ENCODE measurements at places on chromosomes 7 and 10.

GRCh38 chr10:127612-128432 lies 7.4 kb upstream of the ZMYND11 start:
- no peak for DNase-seq

DNA sequence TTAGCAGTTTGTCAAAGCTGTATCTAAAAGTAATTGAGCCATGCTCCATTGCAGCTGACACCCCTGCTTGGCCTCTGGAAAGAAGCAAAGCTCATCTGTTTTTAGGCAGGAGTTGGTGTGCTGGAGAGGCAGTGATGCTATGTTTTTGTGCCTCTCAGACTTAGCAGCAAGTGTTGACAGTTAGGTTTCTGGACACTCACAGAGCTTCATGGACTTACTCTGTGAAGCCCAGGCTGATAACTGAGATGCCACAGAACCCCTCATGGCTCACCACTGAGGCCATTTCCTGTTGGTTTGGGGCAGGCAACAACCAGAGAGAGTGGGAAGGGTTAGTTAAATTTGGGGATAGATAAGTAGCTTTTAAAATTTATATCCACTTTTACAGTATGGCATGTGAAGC lies 59.8 kb downstream of the BTAF1 start:
- DNase-seq: no peak

DNA sequence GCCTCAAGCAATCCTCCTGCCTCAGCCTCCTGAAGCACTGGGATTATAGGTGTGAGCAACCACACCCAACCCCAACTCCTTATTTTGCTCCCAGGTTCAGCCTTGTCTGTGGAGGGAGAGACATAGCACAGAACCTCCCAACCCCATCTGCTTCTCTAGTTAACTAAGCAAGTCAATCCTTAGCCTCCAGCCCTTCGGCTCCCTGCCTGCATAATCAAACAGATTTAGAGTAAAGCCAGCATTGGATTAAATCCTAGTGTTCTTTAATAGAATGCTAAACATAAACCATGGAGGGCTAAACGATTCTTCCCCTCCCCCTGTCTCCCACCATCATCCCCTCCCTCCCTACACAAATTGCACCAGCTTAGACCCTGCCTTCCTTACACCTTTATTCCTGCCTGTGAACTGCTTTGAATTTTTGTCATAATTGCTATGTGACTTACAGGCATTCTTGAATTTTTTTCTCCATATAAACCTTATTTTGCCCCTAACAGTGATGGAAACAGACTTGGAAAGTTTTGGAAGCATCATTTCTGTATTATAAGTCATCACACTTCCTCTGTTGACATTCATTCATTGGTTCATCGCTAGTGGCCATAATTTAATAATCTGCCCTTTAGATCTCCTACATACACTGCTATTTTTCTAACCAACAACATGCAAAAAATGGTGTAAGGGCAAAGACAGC lies 72.6 kb upstream of the TOMM7 start:
- DNase-seq: no peak

- no peak for DNase-seq
Observed at GRCh38 chr10:132163278-132163765, 23.4 kb upstream of the DPYSL4 start.

DNA sequence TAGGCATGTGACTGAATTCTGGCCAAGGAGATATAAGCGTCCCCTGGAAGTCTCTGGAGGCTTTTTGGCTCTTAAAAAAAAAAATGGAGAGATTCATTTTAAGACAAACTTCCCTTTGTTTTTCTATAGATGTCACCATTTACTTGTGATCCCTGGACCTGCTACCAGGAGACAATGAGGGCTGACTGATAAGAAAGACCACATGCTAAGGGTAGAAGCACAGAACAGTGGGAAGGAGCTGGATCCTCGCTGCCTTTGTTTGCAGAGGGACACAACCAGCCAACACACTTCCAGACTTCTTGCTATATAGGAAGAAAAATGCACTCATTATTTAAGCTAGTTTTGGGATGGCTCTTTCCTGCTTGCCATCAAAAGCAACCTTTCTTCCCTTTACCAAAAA lies 172.2 kb downstream of the GRM8 start:
- no peak for DNase-seq

DNA sequence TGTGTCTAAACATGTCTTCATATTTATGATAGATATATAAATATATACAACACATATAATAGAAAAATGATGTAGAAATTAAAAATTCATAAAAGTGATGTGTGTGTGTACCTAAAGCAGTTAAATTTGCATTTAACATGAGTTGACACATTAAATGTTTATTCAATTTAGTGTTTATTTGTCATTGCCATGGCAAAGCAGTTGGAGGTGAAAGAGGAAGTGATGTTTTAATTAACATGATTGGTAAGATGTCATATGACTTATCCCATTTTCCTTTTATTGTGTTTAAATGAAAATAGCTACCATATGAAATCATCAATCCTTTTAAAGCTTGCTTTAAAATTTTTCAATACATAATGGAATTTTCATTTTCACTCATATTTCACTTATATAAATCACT lies 452.6 kb downstream of the SUGCT start:
- DNase-seq: no peak

- DNase-seq: no peak
Observed at GRCh38 chr10:44264244-44264643, 120.7 kb downstream of the CXCL12 start.

- DNase-seq: no peak
Observed at GRCh38 chr10:87660484-87661133, 931 bp downstream of the PAPSS2 start.

DNA sequence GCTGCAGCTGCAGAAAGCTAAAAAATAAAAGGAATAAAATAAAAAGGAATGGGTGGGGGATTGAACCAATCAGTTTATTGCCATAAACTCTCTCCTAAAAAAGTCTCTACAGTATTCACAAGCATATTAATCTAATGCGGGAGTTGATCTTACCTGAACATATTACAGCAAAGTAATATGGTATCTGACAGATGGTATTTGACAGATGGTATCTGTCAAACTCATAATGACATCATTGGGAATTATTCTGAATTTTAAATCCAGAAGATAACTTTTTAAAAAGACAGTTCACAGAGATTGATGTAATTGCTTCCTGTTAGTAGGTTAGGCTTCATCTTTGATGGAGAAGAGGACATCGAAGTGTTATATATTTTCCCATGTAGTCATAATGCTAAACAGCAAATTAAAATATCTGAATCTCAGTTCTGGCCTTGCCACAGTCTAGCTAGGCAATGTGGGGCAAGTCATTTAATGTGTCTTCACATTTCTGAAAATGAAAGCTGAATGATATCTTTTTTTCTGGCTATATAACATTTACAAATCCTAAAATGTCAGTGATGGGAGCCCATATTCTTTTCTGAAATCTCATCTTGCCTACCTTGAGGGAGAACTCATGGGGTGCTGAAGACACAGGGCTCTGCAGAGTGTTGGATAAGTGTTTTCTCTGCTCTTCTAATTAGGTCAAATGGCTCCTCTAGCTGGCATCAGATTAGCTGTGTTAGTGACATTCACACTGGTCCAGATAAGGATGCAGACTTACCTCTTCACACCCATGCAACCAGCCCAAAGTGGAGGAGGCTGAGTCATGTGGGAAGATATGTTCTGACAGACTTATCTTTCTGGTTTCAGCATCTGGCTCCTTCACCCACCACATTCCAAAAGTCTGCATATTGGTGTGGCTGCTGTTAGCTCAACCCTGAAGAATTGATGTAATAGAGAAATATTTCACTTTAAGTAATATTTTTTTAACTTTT lies 2.1 kb upstream of the LIPM start:
- no peak for DNase-seq

DNA sequence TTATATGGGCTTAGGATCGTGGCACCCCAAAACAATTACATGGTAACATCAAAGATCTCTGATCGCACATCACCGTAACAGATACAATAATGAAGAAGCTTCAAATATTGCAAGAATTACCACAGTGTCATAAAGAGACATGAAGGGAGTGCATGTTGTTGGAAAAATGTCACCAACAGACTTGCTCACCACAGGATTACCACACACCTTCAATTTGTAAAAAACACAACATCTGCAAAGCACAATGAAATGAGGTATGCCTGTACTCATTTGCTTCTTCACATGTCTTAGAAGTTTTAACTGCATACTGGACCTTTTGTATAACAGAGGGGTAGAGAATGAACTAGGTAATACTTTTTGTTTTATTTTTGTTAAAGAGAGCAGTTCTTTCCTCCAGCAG lies 96.6 kb downstream of the TPST1 start:
- no peak for DNase-seq

GRCh38 chr7:95246831-95247370 lies 77.4 kb downstream of the PON1 start:
- DNase-seq: peak; percentile 22

GRCh38 chr7:30437823-30438574 lies 40.6 kb downstream of the NOD1 start:
- no peak for DNase-seq

DNA sequence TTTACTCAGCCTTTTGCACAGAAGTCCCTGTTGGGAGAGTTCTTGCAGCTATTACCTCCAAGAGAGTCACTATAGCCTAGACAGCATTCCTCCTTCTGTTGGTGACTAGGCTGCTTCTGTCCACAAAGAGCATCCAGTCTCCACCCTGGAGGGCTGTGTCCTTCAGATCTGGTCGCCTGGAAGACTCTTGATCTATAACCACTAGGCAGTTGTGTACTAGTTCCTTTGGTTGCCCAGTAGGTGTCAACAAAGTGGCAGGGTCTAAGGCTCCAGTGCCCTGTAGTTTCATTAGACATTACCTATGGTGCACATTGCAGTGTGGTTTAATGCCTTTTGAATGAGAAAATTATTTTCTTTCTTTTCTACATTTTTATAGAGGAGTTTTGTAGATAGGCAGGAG lies 11.3 kb upstream of the AKR1C2 start:
- DNase-seq: no peak

GRCh38 chr10:101781984-101782810 lies 1.0 kb downstream of the NPM3 start:
- no peak for DNase-seq

DNA sequence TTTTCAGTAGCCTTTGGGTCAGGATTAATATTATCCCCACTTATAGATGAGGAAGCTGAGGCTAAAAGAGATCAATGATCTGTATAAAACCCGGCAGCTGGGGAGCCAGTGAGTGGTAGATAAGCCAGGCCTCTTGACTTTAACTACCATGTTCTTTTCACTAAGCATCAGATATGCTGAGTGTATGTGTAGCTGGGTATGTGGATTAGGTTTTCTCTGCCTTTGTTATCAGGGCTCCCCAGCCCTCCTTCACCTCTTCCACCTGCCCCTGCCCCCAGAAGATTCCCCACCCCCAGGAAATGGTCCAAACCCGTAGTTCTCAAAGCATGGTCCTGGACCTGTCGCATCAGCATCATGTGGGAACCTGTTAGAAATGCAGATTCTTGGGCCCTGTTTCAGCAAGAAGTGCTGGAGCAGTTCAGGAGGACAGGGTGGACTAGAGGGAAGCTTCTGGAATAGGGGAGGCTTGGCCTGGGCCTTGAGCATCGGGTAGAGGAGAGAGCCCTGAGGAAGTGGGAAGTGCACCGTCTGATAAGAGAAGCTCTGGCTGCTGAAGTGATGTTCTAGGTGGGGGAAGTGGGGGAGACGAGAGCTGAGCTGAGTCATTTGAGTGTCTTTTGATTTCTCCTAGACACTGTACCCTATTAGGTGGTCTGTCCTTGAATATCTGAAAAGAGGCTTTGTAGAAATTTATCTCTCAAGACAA lies 101.3 kb downstream of the HIF1AN start:
- no peak for DNase-seq

DNA sequence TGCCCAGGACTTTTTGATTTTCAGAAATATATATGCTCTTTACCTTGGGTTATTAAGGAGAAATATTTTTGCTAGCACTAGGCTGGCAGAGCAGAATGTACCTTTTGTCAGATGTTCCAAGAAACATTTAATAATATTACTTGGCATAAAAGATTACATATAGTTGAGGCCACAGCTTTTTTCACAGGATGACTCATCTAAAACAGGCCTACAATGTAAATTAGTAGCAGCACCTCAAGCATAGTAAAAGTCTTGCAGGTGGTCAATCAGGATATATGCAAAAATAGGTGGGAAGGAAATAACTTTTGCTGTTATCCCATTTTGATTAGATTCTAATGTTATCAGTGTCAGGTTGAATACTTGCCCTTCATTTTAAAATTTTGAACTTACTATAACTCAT lies 14.9 kb upstream of the ITGB1 start:
- DNase-seq: no peak

DNA sequence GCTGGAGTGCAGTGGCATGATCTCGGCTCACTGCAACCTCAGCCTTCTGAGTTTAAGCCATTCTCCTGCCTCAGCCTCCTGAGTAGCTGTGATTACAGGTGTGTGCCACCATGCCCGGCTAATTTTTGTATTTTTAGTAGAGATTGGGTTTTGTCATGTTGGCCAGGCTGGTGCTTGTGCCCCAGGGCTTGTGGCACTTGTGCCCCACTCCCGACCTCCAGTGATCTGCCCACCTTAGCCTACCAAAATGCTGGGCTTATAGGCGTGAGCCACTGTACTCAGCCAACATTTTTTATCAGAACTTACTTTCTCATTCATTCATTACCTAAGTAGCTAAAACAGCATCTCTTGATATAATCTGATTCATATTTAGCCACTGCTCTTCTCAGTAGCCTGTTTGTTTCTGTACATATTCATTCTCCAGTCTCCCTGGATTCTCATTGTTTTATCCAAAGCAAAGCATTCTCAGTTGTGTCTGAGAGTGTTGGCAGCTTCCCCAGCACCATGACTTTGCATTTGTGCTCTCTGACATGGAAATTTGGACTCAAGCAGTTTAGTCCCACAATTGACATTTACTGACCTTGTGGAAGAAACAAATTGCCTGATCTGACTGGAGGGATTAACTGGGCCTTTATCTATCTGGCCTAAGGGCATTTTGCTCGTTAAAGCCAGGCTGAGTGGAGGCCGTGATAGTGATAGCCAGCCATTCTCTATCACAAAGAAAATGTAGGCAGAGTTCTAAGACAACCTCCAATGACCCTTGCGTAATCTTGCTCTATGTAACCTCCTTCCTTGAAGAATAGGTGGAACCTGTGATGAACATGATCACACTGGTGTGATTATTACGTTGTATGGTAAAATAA lies 44.9 kb downstream of the AKR1B15 start:
- no peak for DNase-seq

GRCh38 chr7:158519633-158520174 lies 67.9 kb downstream of the PTPRN2 start:
- no peak for DNase-seq

DNA sequence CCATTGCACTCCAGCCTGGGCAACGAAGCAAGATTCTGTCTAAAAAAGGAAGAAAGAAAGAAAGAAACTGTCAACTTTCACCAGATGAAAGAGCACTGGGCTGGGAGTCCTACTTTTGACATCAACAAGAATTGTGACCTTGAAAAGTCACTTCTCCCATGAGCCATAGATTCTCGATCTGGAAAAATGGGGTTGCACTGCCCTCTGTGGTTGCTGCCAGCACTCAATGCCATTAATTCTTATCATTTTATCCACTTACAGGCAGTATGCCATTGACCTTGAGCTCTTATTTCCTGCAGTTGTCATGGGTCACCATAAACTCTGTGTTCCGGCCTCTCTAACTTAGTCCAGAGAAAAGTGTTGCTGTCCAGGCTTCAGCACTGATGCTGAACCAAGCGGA lies 137.2 kb downstream of the NOC3L start:
- DNase-seq: no peak

- DNase-seq: no peak
Observed at GRCh38 chr10:131396121-131397050, 84.9 kb upstream of the TCERG1L start.

GRCh38 chr7:496528-497295 lies 22.9 kb downstream of the PDGFA start:
- no peak for DNase-seq

- no peak for DNase-seq
Observed at GRCh38 chr7:158689488-158689887, 15.1 kb downstream of the NCAPG2 start.

Data from NCI-H510A (cell line).